ENCODE measurements at places on chromosomes 16 and 17. TPM values are rescaled to one million over a fixed set of nuclear protein-coding genes. Genes with fewer than 3 reads are reported as not detected.
A peak's percentile ranks its signal among the peaks of the same experiment; 100 is the strongest.

DNA sequence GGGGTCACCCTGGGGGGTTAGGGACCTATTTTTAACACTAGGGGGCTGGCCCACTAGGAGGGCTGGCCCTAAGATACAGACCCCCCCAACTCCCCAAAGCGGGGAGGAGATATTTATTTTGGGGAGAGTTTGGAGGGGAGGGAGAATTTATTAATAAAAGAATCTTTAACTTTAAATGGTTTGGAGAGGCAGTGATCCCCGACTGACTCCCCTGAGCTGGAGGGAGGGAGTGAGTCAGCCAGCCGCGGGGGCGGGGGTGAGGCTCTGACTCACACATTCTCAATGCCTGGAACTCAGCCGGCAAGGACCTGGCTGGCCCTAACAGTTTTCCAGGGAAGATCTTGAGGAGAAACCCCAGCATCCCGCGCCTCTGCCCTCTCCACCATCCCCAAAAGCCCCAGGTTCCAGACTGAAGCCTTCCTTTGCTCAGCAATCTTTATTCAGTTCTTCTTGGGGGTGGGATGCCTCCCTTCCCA is 1.5 kb downstream of the HCFC1R1 start:
- DNase-seq = peak; percentile 93

- DNase-seq = no peak
Observed at GRCh38 chr16:64711596-64711995, 410.3 kb downstream of the CDH11 start.

The KRTAP2-2 gene
- total RNA-seq = not detected

The VAT1 gene
- 66.7 TPM for total RNA-seq
